IPS-NIHi11 (cell line): ENCODE measurements at places on chromosomes 12 and 14.
A peak's percentile ranks its signal among the peaks of the same experiment; 100 is the strongest.

DNA sequence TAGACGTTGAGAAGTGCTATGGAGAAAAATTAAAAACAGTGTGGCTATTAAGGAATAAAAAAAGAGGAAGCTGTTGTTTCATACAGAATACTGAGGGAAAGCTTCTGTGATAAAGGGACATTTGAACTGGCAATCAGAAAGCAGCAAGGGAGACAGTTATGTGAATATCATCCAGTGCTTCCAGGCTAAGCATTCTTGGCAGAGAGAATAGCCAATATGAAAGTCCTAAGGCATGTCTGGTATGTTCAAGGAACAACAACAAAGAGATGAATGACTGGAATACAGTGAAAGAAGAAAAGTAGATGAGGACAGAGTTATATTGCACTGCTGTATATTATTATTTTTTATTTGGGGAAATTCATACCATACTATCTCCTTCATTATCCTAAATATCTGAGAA lies 23.9 kb downstream of the SCAF11 start:
- DNase-seq: peak; percentile 26

GRCh38 chr12:131729254-131729955 lies 18.5 kb downstream of the SFSWAP start:
- DNase-seq: no peak

- no peak for DNase-seq
Observed at GRCh38 chr12:48816143-48816854, 2.0 kb upstream of the CACNB3 start.

GRCh38 chr12:80485222-80485987 lies 41.4 kb downstream of the PTPRQ start:
- no peak for DNase-seq

- DNase-seq: no peak
Observed at GRCh38 chr12:75212072-75212471, 2.4 kb upstream of the KCNC2 start.

- DNase-seq: no peak
Observed at GRCh38 chr12:121804417-121805111, 755 bp downstream of the SETD1B start.

DNA sequence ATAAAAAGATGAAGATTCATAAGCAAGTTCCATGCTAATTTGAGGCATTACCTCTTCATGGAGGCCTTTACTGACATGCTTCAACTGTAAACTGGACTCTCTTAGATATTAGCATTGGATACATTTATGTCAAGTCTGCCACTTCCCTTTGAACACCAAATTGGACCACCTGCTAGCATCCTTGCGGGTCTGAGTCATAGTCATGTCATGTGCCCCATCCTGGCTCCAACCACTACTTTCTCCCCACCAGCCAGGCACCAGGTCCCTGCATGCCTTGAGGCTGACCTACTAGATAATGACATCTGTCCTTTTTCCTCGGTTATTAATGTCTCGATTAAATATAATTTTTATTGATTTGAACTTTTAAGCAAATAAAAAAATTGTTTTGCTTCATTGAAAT lies 32.9 kb upstream of the EEA1 start:
- no peak for DNase-seq

GRCh38 chr14:72061718-72062117 lies 129.5 kb downstream of the RGS6 start:
- DNase-seq: no peak

GRCh38 chr14:103763730-103764488 lies 48.3 kb downstream of the ZFYVE21 start:
- no peak for DNase-seq

GRCh38 chr12:67512061-67512460 lies 136.5 kb upstream of the DYRK2 start:
- DNase-seq: no peak

GRCh38 chr12:104183443-104183842 lies 32.1 kb upstream of the TXNRD1 start:
- no peak for DNase-seq

- DNase-seq: peak; percentile 9
Observed at GRCh38 chr14:39469094-39469710, 37.0 kb upstream of the FBXO33 start.

DNA sequence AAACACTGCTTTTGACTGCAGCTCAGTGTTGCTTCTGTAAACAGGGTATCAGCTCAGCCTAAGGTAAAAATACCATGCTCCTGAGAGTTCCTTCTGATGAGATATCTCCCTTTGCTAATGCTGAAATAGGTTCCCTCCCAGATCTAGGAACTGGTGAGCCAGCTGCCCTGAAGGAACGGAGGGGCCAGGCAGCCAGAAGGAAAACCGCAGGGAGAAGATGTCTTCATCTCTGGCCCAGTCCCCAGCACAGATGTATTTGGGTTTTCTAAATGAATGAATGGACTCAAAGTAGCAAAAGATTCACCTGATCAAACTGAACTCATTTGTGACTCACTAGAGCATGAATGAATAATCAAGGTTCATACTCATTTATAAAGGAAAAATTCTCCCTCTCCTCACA lies 247.8 kb downstream of the MSRB3 start:
- no peak for DNase-seq

DNA sequence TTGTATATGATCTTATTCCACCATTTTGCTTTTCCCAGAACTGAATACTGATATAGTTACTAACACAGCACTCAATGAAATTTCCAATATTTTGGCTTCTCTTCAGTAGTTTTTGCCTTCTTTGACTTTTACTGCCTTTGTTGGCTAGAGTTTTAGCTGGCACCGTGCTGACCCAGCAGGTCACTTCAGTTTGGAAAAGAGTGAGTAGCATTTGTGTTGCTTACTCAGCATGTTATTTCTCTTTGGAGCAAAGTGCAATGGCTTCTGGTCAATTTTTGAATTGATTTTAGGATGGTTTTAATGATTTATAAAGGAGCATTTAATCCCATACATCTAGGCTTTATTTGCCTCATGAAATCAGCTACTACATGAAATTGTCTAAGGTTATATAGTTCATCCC lies 119.2 kb downstream of the ETNK1 start:
- no peak for DNase-seq

- no peak for DNase-seq
Observed at GRCh38 chr14:92663049-92663448, 85.4 kb downstream of the LGMN start.

- DNase-seq: no peak
Observed at GRCh38 chr14:39492267-39492666, 60.0 kb upstream of the FBXO33 start.

DNA sequence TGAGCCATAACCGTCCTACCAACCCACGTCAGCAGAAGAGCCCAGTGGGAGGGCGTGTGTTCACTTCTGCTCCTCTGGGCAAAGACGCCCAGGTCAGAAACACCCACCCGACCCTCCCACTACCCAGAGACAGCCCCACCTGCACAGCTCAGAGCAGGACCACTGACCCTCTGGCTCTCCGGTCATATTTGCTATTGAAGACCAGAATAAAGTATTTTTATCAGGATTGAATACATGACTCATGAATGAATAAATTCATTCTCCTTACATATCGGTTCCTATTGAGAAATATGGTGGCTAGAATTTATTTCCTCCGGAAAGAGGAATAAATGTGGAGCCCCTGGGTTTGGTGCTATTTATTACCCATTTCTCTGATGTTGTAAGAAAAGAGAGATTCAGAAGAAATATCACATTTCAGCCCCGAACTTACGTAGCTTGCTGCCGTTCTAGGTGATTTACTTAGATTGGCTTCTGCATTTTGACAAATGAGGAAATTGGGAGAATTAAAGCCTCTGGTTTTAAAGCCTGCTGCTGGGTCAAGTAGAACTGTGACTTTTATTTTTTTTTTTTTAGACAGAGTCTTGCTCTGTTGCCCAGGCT lies 36.4 kb upstream of the P2RX7 start:
- no peak for DNase-seq

DNA sequence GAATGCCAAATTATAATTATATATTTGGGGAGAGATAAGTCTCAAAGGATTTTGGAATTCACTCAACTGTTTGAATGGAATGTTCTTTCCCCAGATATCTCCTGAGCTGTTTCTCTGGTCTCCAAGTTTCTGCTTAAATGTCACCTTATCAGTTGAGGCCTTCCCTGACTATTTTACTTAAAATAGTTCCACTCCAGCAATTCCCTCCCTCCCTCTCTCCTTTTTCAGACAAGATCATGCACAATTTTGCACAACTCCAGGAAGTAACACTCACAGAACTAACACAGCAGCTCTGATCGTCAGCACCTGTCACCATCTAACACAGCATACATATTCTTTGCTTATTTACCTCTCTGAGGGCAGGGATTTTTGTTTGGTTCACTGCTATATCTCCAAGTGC lies 12.5 kb downstream of the BTG1 start:
- no peak for DNase-seq

DNA sequence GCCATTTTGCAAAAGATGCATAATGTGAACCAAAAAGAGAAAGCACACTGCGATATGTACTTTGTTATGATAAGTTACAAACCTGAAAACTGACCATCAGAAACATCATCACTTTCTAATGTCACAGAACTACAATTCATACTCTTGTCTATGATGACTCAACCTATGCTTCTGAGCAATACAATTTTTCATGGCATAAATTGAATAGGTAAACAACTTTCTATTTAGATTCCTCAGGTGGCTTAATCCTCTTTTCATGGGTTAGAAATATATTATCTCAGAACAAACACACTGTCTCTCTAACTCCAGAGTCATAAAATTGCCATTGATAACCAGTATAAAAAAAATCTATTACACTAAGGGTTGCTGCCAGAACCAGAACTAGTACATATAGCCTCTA lies 1715.0 kb upstream of the FLRT2 start:
- DNase-seq: no peak

- DNase-seq: no peak
Observed at GRCh38 chr12:52423035-52423434, 11.1 kb downstream of the KRT75 start.

GRCh38 chr12:116919247-116919661 lies 8.5 kb downstream of the FBXW8 start:
- no peak for DNase-seq

DNA sequence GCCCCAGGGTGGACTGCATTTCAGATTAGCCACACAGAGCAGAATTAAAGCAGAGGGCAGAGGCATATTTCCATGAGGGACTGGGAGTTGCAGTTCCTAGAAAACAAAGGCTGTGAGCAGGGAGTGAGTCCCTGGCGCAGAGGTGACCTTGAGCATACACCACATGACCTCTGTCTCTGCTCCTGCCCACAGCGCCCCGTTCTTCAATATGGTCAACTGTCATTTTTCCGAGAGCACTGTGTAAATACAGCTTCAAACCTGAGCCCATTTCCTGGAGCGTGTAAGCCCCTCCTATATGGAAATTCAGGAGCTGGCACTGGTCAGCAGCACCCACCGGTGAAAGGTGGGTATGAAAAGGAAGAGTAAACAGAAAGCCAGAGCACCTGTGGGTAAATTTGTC lies 192.2 kb upstream of the PELI2 start:
- DNase-seq: no peak

DNA sequence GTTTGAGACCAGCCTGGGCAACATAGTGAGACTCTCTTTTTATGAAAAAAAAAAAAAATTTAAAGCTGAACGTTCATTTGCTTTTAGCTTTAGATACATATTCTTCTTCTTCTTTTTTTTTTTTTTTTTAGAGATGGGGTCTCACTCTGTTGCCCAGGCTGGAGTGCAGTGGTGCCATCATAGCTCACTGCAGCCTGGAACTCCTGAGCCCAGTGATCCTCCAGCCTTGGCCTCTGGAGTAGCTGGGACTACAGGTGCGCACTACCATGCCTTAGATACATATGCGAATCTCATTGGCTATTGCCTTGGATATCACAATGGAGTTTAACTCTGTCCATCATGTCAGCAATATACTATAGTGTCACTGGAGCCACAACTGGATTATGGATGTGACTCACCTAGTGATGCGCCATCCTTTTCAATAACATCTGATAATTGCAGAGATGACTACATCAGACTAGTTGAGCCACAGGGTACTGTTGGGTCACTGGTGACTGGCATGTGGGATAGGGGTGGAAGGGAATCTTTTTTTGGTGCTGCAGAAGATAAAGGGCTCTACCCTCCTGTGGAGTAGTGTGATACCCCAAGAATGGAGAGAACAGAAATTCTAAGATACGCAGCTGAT lies 2.7 kb upstream of the ADIPOR2 start:
- no peak for DNase-seq

DNA sequence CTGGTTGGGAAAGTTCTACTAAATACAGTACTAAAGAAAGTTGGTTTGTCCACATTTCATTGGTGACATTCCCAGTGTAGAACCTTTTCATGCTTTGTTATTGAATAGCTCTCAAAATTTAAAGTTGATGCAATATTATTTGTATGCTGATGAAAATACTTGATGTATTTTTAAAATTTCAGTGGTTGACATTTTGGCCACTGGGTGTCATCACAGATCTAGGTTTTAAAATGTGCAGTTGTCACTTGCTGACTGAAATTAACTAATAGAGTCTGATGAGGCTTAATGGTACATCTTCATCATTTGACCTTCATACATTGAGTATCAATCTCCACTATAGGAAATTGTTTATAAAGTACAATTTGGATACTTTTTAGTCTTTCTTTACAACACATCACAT lies 37.1 kb downstream of the CMAS start:
- DNase-seq: no peak

DNA sequence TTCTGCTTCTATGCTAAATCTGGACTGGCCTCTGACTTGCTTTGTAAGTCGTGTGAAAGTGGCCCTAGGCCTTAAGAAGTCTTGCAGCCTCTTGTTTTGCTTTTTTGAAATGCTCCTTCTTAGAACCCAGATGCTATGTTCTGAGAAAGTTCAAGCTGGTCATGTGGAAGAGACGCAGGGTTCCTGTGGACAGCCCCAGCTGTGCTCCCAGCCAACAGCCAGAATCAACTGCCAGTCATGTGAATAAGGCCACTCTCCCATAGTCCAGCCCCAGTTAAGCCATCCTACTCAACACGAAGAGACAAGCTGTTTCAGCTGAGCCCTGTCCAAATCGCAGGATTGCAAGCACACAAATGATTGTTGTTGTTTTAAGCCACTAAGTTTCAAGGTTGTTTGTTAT lies 37.3 kb upstream of the TBPL2 start:
- DNase-seq: no peak

DNA sequence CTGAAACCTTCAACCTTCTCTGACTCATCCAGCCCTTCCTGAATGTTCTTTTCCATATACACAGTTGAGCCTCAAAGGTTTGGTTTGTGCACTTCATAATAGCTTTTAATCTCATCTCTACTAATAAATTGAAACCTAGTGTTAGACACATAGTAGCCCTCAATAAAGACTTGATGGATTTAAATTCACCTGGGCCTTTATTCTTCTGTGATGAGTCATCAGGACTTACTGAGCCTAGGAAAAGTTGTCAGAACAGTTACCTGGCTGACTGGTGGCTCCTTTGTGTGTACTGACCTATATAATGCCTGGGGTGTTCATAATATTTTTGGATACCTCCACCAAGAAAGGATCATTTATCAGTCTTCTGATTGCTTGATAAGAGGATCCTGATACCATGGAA lies 86.4 kb upstream of the NTF3 start:
- no peak for DNase-seq

DNA sequence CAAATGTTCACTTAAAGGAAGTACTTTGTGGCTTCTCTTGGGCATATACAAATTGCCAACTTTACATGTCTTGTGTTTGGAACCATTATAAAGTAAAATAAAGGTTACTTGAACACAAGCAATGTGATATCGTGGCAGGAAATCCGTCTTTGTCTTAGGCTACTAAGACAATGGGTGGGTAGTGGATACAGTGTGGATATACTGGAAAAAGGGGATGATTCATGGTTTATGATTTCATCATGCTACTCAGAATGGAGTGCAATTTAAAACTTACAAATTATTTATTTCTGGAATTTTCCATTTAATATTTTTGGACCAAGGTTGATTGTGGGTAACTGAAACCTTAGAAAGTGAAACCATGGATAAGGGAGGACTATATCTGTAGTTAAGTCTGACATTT lies 48.4 kb downstream of the MYRFL start:
- DNase-seq: no peak
